ENCODE measurements at places on chromosomes 3 and 15.
A peak's percentile ranks its signal among the peaks of the same experiment; 100 is the strongest.

GRCh38 chr3:123800362-123800682, 83.8 kb downstream of the MYLK start:
- no peak for DNase-seq

DNA sequence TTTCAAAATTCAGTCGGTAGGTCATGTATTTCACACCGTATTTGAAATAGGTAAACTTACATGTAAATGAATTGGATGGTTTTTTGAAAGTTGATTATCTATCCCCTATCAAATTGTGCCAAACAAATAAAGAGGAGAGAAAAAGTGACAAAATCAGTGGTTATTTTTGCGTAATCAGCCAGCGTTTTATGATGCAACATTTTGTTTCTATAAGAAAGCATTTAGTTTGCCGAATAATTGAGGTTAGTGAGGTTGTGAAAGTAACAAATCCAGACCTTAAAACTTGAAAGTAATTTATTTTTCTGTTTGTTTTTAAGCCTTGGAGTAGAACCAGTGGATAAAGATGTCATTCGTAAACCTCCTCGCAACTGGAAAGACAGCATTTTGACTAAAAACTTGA, 29.3 kb downstream of the ASTE1 start:
- DNase-seq: no peak

- DNase-seq: no peak
These were observed 29.8 kb downstream of the LOXL1 start for GRCh38 chr15:73955861-73956742.

DNA sequence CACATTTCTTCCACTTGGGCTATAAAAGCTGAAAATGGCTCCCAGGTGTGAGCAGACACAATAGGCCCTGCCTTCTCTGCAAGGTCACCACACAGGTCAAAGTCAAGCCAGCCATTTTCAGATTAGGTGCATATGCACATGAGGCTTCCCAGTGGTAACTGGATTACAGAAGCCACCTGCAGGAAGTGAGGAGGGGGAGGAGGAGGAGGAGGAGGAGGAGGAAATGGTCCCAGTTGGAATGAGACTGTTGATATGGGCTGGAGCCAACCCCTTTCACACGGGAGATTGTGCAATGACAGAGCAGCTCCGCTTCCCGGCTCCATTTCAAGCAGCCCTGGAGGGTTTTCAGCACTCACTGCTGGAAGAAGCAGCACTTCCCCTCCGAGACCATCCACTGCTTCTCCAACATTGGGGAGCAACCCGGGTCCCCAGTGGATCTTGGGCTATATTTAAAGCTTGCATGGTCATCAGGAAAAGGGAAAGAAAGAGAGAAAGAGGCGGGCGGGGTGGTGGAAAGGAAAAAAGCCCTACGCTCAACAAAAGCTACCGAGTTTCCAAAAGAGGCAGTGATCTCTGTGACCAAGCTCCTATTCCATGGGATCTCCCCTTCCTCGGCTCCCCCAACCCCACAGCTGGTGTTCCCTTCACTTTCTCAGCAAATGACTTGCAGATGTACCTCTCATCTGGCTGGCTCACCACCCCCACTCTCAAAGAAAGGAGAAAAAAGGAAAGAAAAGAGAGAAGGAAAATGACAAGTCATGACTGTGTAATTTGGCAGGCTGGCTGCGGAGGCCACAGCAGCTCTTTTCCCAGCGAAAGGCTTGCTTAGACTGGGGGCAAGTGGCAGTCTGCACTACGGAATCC, 58.3 kb downstream of the LRIG1 start:
- DNase-seq: no peak

- DNase-seq: peak; percentile 83
These were observed at the start of gene PHLDB2 for GRCh38 chr3:111859061-111859973. Gene PHLDB2, plus strand, starts transcription at chr3:111859265. Its CDS starts 24,813 bp downstream, at chr3:111884078.

DNA sequence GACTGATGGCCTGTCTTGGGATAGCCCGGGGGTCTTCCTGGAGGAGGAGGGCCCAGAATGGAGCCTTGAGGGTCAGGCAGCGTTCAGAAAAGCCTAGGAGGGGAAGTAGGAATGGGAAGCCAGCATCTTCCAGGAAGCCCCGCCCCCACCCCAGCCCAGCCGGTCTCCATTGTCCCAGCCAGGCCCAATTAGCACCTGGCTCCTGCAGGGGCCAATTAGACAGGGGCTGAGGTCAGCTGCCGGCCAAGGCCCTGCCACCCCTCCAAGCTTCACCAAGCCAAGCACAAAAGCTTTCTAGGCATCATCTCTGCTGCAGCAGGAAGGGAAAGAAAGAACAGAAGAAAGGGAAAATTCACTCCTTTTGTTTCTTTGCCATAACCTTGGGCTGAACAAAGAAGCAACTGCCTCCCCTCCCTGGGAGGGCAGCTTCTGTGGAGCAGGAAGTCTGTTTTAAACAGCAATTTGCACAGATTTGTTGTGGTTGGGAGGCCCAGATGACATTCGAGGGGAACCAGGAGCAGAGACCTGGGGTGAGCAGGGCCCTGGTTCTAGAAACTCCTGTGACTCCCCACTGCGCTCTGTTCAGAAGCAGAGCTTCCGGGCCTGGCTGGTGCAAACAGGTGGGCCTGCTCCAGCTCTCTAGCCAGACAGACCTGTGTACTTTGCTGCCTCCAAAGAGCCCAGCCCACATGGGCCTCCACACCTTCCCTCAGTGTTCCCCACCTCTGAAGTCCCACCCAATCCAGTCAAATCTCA, 47.7 kb downstream of the CYP11A1 start:
- DNase-seq: no peak

DNA sequence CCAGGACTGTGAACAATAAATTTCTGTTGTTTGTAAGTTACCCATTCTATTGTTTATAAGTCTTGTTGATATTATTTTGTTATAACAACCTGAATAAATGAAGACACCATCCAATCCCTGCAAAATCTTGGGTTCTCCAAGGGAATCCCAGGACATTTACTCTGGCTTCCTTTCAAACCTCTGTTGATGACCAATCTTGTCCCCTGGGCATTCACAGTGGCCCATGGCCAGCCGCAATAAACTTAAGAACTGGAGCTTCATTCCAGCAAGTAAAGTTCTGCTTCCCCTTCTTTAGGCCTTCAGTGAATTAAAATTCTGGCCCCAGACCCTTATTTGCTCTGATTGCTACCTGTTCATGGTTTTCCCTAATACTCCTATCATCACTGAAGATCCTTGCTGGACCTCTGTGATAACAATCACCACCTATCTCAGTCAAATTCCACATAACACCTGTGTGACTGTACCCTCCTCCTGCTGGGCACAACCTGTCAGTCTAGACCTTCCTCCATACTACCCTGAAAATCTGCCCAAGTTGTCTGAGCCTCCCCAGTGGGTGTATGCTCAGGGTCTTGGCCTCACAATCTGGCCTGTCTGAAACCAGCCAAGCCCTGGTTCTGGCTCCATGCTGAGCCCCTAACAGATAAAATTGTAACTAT, 153.1 kb downstream of the SEMA6D start:
- no peak for DNase-seq

GRCh38 chr3:112776836-112777235, 69.8 kb downstream of the CD200R1L start:
- no peak for DNase-seq

DNA sequence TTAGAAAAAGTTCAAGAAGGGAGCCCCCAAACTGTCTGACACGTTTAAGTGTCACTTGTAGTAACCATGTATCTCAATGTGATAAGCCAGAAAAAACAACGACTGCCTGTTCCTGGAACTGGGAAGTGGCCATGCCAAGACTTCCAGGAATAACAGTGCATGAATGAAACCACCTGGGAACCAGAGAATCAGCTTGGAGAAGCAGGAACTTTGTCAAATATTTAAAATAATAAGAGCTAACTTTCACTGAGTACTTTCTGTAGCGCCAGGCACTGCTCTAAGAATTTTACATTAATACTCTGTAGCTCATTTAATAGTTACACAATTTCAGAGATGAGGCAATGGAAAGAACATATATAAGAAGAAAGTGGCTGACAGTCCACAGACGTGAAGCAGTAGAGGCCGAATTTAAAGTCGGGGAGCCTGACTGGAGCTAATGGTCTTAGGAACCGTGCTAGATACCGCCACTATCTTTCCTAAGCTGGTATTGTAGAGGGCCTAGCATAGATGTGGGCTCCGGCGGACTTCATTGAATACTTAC, 876 bp downstream of the PLSCR1 start:
- DNase-seq: no peak

DNA sequence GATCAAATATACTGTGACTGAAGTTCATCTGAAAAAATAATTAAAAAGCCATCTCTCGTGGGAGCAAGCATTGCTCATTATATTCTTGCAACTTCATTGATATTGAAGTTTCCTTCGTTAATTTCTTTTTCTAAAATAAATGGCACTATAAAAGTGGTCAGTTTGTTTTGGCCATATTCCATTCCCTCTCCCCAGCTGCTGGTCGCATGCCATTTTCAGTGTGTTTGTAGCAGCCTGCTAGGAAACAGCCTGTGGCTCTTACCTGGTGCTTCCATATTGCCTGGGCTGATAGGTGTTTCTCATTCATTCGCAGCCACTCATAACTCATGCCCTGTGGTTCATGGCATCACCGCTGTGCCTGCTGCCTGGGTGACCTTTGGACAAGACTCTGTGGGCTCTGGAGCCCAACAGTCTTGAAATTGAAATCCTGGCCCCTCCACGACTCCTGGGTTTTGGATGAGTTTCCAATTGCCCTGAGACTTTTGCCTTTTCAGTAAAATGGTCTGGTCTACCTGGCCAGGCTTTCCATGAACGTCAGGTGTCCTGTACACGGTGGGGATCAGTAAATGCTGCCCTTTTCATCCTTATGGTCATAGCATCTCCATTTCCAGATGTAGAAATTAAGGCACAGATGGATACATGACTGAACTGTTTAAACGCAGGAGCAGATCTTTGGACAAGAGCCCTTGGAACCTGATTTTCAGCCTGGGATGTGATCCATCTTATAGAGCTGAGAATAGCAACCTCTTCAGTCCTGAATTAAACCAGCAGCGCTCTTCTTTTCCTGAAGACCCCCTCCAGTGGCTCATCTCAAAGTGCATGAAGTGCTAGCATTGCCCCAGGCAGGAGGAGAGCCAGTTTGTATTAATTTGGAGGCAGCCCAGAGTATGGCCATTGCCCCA, 69.4 kb downstream of the SLCO3A1 start:
- peak; percentile 36 for DNase-seq

DNA sequence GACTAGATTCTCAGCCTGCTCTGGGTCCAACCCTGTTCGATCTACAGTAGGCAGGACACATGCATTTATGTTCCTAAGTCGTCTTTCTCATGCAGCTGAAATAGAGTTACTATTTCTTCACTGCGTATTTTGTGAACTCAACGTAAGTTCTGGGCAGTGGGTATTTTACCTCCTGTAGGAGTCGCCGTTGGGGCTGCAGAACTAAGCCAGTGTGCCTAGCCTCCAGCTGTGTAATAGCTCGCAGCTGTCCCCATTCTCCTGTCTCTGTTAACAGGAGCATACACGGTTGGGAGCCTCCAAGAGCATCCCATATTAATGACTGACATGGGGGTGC, 58.4 kb upstream of the HRH1 start:
- DNase-seq: no peak

GRCh38 chr3:98188545-98188944, 22.0 kb downstream of the OR5H15 start:
- peak; percentile 1 for DNase-seq

DNA sequence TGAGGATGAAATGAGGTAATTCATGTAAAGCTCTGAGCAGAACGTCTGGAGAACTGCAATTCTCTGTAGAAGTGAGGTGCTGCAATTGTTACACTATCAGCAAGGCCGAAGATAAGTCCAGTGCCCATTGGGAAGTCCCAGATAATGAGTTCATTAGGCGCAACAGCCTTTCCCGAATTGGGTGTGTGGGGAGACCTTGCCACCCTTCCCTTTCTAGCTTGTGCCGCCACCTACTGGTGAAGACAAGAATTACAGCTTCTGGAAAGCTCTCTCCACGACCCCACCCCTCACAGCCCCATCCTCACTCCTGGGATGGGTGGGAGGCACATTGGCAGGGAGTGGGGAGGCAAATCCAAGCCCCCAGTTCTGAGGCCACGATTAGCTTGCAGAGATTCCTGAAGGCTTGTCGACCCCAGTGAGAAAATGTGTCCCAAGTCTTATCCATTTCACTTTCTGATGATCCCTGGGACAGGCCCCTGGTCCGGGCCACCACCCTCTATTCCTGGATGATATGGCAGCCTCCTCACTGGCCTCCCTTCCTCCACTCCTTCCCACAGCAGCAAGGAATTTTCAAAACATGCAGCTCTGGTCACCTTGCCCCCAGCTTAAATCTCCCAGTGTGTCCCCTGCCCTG, 36.4 kb downstream of the FAM3D start:
- DNase-seq: peak; percentile 89

DNA sequence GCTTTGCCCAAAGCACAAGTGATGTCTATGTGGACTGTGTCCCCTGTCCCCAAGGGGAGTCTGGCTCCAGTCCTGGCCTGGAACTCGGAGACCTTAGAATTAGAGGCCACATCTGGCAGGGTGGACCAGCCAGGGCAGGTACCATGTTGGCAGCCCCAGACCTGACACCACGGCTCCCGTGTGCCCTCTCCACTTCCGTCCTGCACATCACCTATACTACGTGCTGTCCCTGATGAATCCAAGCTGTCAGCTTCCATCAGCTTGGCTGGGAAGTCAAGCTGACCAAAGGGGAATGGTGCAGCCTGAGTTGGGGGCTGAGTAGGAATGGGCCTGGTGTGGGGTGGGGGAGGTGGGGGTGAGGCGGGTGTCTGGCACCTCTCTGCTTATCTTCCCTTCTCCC, 15.3 kb downstream of the C15orf39 start:
- DNase-seq: no peak

- DNase-seq: no peak
These were observed 1233.9 kb upstream of the ALCAM start for GRCh38 chr3:104132566-104133403.

GRCh38 chr3:30518872-30519271, 87.5 kb upstream of the TGFBR2 start:
- DNase-seq: no peak

GRCh38 chr15:72861354-72861910, 77.9 kb upstream of the ADPGK start:
- DNase-seq: no peak

GRCh38 chr15:75696854-75697259, 15.8 kb downstream of the CSPG4 start:
- no peak for DNase-seq

GRCh38 chr15:99574502-99574901, 8.7 kb downstream of the MEF2A start:
- no peak for DNase-seq

- no peak for DNase-seq
These were observed 120.8 kb upstream of the HACD2 start for GRCh38 chr3:123705488-123706285.

- no peak for DNase-seq
These were observed 626.4 kb upstream of the ZNF385D start for GRCh38 chr3:22377421-22377820.

All from spinal cord (tissue), 10 donors.